WTC11 (cell line): ENCODE measurements at places on chromosomes 2 and 18.

- DNase-seq: no peak
Measured at GRCh38 chr2:217062768-217063167, 202.9 kb upstream of the TNP1 start.

DNA sequence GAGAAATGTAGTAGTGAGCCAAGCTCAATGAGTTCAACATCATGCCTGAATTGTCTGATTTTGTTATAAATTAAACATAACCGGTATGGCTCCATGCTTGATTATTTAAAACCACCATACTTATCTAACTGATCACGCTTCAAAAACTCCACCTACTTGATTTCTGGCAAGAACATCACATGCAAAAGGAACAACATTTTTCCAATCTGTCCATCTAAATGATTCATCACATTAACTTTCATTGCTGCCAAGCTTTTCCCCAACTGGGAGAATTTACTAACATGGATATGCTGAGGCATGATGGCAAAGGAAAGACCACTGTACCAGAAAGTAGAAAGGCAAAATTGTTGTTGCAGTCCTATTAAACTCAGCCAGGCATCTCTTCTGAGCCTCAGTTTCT lies 286.8 kb downstream of the TRIB2 start:
- DNase-seq: no peak

DNA sequence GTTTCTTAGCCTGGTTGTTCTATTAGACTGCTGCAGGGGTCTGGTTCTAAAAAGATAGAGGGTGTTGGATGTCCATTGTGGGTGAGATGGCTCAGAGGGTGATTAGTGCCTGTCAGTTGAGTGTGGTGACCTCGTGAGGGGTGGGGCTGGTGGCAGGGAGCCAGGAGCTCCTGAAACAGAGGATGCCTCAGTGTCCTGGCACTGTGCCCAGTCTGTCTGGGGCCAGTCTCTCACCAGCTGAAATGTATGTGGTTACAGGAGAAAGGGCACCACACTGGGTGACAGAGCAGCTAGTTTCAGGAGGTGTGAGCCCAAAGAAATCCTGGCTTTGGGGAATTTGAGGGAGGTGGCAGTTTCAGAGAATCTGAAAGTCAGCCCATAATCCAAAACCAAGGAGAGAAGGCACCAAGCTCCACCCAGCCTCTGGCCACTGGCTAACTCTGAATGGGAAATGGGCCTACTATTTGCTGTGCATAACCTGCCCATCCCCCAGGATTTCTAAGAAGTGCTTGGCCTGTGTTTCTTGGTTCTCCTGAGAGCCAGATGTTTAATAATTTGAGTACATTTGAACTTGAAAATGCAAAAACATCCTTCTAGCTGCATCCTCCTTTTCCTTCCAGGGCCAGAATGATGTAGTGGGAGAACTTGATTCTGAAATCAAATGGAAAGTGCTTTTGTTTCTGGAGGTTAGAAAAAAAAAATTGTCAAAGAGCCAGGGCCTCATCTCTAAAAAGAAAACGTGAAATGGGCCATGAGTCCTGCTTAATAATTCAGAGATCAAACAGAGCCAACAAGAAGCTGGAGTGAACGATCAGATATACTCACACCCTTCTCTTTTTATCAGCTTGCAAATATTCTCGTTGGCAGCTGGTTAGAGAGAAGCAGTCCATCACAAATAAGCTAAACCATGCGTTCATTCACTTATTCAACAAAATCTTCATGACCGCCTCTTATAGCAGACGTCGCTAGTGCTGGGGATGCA lies 92.3 kb downstream of the B3GNT2 start:
- DNase-seq: no peak

GRCh38 chr2:239829326-239829725 lies 195.8 kb downstream of the NDUFA10 start:
- no peak for DNase-seq

- no peak for DNase-seq
Measured at GRCh38 chr2:233915128-233915527, 2.0 kb upstream of the TRPM8 start.

GRCh38 chr2:1937066-1937465 lies 192.8 kb upstream of the PXDN start:
- no peak for DNase-seq

DNA sequence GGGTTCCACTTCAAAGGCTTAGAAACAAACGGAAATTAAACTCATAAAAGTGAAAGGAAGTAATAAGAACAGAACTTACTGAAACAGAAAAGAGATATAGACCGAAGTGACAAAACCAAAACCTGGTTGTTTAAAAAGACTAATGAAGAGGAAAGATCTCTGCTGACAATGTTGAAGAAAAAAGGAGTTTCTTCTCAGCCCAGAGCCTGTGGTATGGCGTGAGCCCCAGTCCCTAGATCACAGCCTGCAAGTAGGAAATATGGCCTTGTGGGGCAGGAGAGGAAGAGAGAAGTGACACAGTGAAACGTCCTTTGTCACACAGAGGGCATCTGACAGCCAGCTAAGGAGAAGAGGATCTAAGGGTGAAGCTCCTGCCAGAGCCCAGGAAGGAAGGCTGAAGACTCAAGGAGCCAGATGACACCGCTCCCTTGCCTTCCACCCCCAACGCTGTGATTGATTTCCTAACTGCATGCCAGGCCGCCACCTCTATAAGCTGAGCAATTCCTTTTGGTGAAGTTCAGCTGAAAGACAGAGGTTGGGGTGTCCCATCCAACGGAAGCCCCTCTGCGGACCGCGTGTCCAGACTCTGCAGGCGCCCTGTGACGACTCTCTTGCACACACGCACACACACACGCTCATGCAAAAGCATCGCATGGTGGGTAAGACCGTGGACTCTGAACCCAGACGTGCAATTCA lies 141.1 kb downstream of the HDAC4 start:
- DNase-seq: no peak

DNA sequence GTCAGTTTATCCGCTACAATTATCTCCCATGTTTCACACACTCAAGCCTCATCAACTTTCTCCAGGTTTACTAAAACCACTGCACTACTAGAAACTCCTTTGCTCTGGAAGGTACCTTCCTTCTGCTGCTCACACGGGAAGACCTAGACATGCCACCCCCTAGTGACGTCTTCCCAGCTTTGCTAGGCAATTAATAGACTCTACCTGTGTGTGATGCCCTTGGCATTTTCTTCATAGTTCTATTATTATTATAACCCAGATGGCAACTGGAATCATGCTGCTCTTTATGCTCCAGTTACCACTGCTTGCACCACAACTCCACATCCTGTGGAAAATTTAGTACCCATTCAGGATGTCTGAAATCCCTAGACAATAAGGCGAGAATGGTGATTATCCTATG lies 42.4 kb downstream of the CACNB4 start:
- DNase-seq: no peak

- no peak for DNase-seq
Measured at GRCh38 chr2:200399046-200399445, 92.6 kb downstream of the SPATS2L start.

- no peak for DNase-seq
Measured at GRCh38 chr2:105734762-105735538, 9.8 kb upstream of the NCK2 start.

DNA sequence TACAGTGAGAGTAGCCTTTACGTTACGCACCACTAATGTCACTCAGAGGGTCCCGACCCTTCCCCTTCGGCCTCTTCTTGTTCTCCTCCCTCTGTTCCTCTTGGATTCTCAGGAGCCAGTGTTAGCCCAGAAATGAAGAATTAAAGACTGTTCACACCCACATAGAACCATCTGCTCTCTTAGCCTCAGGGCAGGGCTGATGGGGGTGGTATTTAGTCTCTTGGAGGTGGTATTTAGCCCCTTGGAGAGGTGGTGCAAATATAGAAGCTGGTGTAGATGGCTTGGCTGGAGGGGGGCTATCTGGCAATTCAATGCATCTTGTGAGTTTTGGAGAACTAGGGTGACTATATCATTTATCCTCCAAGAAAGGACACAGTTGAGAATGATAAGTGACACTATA lies 286.5 kb downstream of the PRKCE start:
- DNase-seq: no peak

GRCh38 chr2:206521612-206522011 lies 78.3 kb downstream of the ADAM23 start:
- DNase-seq: no peak

- DNase-seq: no peak
Measured at GRCh38 chr2:164065038-164065437, 329.2 kb upstream of the FIGN start.

DNA sequence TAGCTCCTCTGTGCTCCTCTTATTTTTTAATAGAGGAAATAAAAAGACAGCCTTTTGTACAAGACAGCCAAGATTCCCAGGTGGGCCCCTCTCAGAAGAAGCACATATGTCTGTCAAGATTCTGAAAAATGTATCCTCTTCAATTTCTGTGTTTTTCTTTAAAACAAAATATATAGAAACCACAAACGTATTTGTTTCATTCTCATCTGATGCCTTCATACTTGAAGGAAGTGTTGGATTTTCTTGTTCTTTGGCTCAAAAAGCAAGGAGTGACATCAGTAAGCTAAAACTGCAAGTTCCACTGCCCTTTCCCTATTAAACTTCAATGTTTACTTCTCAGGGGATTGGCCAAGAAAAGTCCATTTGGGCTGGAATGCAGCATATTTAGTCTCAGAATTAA lies 193.8 kb upstream of the OSR1 start:
- no peak for DNase-seq

- no peak for DNase-seq
Measured at GRCh38 chr2:25655316-25655715, 18.1 kb downstream of the DTNB start.
